KG1 (cell line): ENCODE measurements at places on chromosomes 3 and 15.
A peak's percentile ranks its signal among the peaks of the same experiment; 100 is the strongest.

- no peak for DNase-seq
These were observed 48.7 kb downstream of the MYO5C start for GRCh38 chr15:52246686-52247431.

GRCh38 chr3:33186524-33187367 lies 31.9 kb downstream of the SUSD5 start:
- DNase-seq, result no peak

DNA sequence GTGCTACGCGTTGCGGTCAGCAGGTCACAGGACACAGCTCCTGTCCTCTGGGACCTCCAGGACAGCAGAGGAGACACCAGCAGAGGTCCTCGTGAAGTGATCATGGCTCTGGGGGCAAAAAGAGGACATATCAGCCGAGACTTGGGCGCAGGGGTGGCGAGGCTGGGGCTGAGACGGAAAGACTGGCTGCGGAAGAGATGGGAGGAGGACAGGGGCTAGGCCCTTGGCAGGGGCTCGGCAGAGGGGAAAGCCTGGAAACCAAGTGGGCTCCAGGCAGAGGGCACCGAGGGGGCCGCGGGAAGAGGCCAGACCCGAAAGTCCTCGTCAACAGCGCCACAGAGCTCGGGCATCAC lies 4.9 kb upstream of the CFAP100 start:
- no peak for DNase-seq

DNA sequence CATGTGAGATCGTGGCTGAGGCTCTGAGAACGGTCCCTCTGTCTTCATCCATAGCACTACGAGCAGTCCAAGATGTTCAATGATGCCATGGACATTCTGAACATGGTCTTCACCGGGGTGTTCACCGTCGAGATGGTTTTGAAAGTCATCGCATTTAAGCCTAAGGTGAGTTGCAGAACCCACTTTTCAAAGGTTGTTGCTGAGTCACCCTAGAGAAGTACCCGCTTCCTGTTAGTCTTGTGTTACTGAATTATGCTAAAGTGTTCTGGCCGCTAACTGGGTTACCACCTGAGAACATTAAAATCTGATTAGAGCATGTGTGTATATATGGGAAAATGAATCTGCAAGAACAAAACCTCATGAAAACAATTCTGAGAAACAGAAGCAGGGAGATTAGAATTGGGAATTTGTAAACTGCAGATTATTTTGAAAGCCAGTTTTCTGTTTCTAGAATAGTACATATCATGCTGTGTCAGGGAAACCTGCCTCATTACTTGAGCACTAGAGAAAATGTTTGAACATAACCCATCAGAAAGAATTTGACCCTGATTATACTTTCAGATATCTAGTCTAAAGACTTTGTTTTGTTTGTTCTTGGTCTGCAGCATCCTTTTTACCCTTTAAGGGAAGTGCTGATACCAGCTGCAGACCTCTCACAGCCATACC lies 92.6 kb downstream of the CHDH start:
- no peak for DNase-seq

GRCh38 chr15:59137566-59137965 lies 32.6 kb downstream of the CCNB2 start:
- no peak for DNase-seq

GRCh38 chr3:3705090-3705775 lies 94.0 kb upstream of the LRRN1 start:
- DNase-seq, result no peak

GRCh38 chr3:10234526-10235230 lies 13.6 kb upstream of the TATDN2 start:
- no peak for DNase-seq

DNA sequence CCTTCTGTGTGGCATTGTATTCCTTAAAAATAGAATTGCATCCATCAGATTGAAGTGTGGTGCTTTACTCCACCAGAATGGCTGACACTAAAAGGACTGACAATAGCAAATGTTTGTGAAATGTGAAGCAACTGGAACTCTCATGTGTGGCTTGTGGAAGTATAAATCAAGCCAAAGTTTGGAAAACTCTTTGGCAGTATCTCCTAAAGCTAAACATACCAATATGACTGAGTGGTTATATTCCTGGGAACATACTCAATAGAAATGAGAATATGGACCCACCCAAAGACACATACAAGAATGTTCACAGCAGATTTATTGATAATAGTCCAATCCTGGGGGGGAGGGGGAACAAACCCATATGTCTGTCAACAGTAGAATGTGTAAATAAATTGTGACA lies 87.1 kb downstream of the RARB start:
- no peak for DNase-seq

DNA sequence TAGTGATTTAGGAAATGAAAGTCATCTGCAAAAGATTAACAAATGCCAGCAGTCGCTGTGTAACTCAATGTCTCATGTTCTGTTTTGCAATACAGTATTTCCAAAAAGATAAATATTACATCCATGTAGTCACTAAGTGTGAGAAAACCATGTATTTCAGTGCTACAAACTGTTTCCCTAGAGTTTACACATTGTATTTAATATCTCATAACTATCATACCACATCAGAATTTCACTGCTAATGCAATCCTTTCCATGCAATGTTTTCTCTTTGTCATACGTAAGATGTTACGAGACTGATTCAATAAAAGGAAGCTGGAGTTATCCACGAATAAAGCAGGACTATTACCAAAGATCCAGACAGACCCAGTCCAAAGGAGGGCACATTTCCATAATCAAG lies 269.4 kb downstream of the GBE1 start:
- no peak for DNase-seq

- DNase-seq, result no peak
These were observed 512.2 kb upstream of the PPP2R3A start for GRCh38 chr3:135453326-135453725.

DNA sequence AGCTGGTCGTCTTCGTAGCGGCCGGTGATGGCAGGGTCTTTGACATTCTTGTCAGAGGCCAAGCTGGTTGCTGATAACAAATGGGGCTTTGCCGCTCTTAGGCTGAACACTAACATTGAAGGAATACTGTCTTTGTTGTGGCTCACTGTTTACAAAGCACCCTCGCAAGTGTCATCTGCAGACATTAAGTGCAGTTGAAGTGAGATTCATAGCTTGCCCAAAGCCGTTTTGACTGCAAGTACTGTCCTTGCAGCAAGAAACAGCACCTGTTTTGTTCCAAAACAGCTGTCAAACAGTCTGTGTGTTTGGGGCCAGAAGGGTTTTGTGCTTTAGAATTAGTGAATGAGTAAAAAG lies 568 bp downstream of the SENP2 start:
- no peak for DNase-seq

DNA sequence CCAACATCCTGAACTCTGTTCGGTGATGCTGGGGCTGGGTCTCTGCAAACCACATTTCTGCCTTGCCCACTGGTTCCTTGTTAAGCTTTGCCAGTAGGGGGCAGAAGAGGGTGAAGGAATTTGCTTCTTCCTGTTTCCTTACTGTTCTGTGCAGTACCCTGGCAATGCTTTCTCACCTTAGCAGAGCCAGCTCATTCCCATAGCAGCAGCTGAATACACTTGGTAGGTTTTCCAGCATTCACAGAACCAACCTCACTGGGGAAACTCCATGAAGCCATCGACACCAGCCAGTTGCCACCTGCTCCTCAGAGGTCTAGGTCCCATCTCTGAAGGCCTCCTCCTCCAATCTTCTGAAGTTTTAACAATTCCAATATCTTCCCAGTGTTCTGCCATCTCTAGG lies 308.4 kb downstream of the PDCD6IP start:
- DNase-seq, result peak; percentile 7

- DNase-seq, result no peak
These were observed 28.3 kb upstream of the GPD1L start for GRCh38 chr3:32078085-32078634.

GRCh38 chr3:45513041-45513440 lies 81.5 kb upstream of the LIMD1 start:
- no peak for DNase-seq

DNA sequence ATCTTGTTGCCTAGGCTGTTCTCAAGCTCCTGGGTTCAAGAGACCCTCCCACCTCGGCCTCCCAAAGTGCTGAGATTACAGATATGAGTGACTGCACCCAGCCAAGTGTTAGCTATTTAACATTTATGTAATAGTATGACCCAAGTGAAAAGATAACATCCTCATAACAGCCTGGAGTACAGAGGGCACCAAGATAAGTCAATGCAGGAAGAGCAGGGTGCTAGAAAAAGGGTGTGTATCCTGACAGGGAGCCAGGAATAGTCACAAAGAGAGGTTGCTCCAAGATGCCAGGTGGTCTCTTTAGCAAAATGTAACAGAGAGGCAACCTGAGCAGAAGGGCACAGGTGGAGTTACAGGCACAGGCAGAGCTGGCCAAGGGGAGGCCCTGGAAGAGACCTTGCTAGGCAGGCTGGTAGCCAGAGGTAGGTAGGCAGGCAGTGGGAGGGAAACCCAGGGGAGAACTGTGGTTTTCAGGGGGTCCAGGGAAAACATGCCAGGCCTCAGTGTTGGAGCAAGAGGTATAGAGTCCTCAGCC lies 277.4 kb downstream of the ERC2 start:
- no peak for DNase-seq

DNA sequence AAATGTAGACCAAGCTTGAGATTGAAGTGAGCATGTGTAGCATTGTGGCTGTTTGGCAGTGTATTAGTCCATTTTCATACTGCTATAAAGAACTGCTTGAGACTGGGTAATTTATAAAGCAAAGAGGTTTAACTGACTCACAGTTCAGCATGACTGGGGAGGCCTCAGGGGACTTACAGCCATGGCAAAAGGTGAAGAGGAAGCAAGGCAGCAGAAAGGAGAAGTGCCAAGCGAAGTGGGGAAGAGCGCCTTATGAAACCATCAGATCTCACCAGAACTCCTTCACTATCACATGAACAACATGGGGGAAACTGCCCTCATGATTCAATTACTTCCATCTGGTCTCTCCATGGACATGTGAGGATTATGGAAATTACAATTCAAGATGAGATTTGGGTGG lies 8.6 kb upstream of the CERS3 start:
- DNase-seq, result peak; percentile 21

DNA sequence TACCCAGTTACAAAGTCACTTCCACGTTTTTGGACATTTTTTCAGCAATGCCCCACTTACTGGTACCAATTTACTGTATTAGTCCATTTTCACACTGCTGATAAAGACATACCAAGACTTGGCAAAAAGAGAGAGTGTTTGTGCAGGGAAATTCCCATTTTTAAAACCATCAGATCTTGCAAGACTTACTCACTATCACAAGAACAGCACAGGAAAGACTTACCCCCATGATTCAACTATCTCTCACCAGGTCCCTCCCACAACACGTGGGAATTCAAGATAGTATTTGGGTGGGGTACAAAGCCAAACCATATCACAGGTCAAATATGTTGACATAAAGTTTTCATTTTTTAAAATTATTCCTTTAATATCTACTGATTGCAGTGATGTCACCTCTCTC lies 16.2 kb upstream of the ABI3BP start:
- DNase-seq, result no peak

DNA sequence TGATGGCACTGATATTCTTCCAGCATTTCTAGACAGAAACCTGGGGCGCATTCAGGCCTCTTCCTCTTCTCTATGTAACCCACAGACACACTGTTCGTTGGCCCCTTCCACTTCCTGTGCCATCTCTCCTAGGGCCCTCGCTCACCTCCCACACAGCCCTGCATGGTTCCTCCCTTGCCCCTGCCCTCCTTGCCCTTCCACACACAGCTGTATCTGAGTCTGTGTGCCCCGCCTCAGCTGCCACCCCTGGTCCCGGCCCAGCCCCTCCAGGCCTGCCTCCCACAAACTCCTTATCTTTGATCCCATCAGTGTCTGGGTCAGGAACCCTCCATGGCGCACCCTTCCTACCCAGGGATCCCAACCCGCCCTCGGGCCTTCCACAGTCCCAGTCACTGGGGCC lies 37.9 kb downstream of the RAB6B start:
- no peak for DNase-seq

DNA sequence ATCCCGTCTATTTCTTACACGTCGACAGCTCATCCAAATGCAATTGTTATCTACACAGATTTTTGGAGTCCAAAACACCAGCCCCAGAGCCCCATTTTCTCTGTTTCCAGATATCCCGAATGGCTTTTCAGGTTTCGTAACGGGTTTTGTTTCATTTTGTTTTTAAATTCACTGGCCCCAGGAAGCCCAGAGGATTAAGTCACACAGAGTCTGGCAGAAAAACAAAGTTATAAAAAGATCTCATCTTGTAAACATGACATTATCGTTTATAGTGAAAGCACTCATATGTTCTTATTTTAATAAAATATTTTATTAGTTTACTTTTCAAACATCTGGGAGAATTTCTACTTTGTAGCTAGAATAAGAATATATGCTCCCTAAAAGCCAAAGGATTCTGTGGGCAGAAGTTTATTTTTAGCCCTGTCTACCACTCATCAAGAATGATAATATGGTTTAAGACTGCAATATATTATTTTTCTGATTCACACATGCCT lies 149.3 kb upstream of the SLC2A2 start:
- no peak for DNase-seq

DNA sequence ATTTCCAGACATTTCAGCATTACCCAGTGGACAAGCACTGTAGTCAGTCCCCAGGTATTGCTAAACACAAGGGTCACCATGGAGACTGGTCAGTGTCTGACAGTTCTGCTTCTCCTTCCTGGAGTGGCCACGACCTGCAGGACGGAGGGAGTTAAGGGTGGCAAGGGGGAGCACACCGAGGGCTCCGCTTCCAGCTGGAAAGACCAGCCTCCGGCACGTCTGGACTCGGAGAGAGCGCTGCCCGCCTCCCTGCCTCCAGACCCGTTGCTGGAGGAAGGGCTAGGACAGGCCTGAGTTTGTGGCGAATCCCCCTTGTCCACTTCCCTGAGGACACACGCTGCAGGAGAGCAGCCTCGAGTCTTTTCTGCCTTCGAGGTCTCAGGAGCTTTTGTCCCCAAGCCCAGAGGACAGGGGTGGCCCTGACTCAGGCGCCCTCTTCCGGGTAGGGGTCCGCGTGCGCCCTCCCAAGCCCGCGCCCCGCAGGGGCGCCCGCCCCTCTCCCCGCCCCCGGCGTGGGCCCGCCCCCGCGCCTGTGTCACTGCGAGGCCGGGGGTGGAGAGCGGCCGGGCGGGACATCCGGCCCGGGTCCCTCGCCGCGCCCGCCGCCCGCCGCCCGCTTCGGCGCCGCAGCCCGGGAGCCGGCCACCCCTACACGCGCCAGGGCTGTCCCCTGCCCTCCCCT lies at the start of gene CHST14:
Gene CHST14, plus strand, starts transcription at position 562 of the 682 bp plus-strand sequence. CDS start 230 bp downstream, outside the sequence.
- peak; percentile 15 for DNase-seq

DNA sequence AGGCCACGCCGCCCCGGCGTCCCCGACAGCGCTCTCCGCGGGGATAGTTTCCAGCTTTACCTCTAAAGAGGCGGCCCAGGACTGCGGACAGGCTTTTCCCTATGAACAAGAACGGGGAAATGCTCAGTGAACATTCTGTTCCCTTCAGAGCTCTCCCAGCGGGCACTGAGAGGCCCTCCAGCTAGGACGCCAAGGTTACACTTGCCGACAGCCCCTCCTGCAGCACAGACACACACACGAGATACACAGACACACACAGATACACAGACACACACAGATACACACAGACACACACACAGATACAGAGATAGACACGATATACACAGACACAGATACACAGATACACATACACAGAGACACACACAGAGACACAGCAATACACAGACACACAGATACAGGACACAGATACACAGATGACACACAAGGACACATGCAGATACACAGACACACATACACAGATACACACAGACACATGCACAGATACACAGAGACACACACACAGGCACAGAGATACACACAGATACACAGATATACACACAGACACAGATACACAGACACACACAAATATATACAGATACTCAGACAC lies 533 bp upstream of the OCA2 start:
- no peak for DNase-seq

- DNase-seq, result no peak
These were observed 74.1 kb downstream of the MSL2 start for GRCh38 chr3:136122006-136122405.

GRCh38 chr15:33941279-33942063 lies 26.8 kb upstream of the CHRM5 start:
- no peak for DNase-seq
